Heart right ventricle (tissue), 16 donors: ENCODE measurements at places on chromosomes 1 and 21.

GRCh38 chr21:14817311-14817710 is 247.5 kb downstream of the NRIP1 start:
- H3K36me3 ChIP-seq: no peaks in the 10 kb centered on the region
- no peak for DNase-seq
- H3K4me1 ChIP-seq: no peaks in the 10 kb centered on the region
- no peaks in the 10 kb centered on the region for H3K27me3 ChIP-seq

DNA sequence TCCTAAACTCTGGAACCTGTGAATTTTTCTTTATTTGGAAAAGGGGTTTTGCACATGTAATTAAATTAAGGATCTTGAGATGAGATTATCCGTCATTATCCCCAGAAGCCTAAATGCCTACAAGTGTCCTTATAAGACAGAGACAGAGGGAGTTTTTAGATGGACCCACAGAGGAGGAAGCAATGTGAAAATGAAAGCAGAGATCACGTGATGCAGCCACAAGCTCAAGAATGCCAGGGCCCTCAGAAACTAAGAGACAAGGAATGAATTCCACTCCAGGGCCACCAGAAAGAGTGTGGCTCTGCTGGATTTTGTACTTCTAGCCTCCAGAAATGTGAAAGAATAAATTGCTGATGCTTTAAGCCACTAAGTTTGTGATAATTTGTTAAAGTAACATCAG is 183.6 kb upstream of the UBE2U start:
- no peak overlapping the region for H3K4me3 ChIP-seq
- no peak overlapping the region for H3K27ac ChIP-seq
- H3K36me3 ChIP-seq: no peaks in the 10 kb centered on the region
- DNase-seq: no peak

DNA sequence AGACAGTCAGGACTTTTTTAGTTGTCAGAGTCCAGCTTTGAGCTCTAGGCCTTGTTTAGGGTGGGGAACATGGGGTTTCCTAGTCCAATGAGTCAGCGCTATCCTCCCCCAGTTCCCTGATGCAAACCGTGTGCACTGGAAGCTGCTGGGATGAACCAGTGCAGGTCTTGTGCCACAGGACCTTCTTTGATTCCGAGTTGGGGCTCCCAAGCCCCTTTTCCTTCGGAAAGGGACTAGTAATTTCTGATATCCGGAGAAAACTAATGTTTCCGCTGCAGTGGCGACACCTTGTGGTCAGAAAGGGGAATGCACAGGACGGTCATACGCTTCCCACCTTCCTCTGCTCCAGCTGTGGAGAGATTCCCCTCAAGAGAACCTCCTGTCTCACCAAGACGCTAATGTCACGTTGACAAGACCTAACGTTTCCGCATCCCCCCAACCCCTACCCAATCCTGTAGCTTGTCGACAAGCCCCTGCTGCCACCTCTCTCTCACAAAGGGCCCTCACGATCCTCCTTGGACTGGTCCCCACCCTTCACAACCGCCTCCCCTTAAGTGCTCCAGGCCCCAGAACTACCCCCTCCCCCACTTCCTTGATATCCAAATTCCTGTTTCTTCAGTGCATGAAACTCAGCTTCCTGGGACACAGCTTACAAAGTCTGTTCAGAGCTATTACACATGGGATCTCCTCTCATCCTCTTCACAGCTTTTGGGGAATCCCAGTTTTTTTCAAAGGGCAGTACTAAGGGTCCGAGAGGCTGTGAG is 30.9 kb downstream of the GPA33 start:
- H3K4me1 ChIP-seq: peaks cover 7% of the 10 kb centered on the region
- H3K36me3 ChIP-seq: no peaks in the 10 kb centered on the region
- H3K27me3 ChIP-seq: peaks cover 11% of the 10 kb centered on the region

DNA sequence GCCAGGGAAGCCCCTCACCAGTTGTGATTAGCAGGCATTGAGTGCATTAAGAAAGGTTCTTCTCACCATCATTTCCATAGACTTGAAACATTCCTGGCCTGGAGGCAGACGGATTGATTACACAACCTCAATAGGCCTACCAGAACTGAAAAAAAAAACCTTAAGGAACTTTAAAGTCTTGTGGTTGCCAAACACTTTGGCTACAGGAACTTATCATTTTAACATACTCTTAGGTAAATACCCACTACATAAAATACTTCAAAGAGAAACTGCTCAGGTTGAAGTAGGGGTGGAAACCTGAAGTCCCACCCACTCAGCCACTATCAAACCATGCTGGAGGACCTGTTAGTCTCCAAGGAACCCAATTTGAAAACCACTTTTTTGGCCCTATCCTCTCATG is 22.4 kb upstream of the HMGB4 start:
- no peak overlapping the region for H3K27ac ChIP-seq
- no peaks in the 10 kb centered on the region for H3K4me1 ChIP-seq
- DNase-seq: no peak
- no peak overlapping the region for H3K4me3 ChIP-seq
- H3K36me3 ChIP-seq: no peaks in the 10 kb centered on the region

GRCh38 chr1:4868521-4868920 is 214.1 kb downstream of the AJAP1 start:
- H3K27ac ChIP-seq: no peak overlapping the region
- no peaks in the 10 kb centered on the region for H3K4me1 ChIP-seq
- no peak for DNase-seq

- H3K27ac ChIP-seq: no peak overlapping the region
- no peak for DNase-seq
- no peaks in the 10 kb centered on the region for H3K4me1 ChIP-seq
- H3K4me3 ChIP-seq: no peak overlapping the region
- no peaks in the 10 kb centered on the region for H3K27me3 ChIP-seq
- no peaks in the 10 kb centered on the region for H3K36me3 ChIP-seq
Measured at GRCh38 chr1:241600496-241600901, 39.7 kb downstream of the CHML start.
